Stimulated activated CD8-positive, alpha-beta memory T cell treated with anti-CD3 and anti-CD28 coated beads, Interleukin-2, amount 100 ng/mL, for 48 hours (primary cell): ENCODE measurements at places on chromosomes 3 and 15.
A peak's percentile ranks its signal among the peaks of the same experiment; 100 is the strongest.

- no peak for DNase-seq
Observed at GRCh38 chr15:71312731-71313460, 197.6 kb downstream of the THSD4 start.

- no peak for DNase-seq
Observed at GRCh38 chr3:58058361-58059263, 50.4 kb downstream of the FLNB start.

- no peak for DNase-seq
Observed at GRCh38 chr15:79094611-79095021, 4.0 kb upstream of the RASGRF1 start.

GRCh38 chr3:89104499-89104898, 2.9 kb upstream of the EPHA3 start:
- DNase-seq, result no peak

DNA sequence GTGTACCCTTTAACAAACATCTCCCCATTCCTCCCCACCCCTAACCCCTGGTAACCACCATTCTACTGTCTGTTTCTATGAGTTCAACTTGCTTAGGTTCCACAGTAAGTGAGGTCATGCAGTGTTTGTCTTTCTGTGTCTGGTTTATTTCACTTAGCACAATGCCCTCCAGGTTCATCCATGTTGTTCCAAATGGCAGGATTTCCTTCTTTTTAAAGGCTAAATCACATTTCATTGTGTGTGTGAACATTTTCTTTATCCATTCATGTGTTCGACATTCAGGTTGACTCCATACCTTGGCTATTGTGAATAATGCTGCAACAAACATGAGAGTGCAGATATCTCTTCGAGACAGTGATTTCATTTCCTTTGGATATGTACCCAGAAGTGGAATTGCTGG, 62.7 kb downstream of the TJP1 start:
- DNase-seq, result no peak

DNA sequence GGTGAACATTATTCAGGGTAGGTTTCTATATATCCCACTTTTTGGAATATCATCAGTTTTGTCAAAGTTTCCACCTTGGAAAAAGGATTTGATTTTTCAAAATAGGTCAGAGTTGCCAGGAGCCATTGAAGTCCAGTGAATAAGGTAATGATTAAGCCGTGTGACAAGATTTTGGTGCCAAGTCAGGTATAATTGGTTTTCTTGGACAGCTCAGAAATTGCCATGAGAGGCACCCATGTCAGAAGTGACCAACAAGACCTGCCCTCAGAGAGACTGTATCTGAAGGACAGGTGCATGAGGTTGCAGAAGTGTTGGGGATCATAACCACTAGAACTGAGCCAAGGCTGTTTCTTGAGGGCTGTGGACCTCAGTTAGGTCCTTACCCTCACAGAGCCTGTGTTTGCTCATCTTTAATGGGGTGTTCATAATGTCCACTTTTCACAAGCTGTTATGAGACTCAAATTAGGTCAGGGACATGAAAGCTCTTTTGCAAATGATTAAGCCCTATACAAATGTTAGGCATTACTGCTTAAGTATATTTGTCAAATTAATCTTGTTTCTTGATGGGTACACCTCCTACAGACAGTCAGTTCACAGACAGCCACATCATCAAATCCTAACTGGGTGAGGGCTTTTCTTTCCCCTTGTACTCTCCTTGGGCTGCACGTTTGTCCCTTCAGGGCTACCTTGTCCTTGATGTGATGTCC, 32.3 kb downstream of the CASR start:
- DNase-seq, result no peak

- no peak for DNase-seq
Observed at GRCh38 chr3:24062916-24063315, 117.8 kb downstream of the NR1D2 start.

DNA sequence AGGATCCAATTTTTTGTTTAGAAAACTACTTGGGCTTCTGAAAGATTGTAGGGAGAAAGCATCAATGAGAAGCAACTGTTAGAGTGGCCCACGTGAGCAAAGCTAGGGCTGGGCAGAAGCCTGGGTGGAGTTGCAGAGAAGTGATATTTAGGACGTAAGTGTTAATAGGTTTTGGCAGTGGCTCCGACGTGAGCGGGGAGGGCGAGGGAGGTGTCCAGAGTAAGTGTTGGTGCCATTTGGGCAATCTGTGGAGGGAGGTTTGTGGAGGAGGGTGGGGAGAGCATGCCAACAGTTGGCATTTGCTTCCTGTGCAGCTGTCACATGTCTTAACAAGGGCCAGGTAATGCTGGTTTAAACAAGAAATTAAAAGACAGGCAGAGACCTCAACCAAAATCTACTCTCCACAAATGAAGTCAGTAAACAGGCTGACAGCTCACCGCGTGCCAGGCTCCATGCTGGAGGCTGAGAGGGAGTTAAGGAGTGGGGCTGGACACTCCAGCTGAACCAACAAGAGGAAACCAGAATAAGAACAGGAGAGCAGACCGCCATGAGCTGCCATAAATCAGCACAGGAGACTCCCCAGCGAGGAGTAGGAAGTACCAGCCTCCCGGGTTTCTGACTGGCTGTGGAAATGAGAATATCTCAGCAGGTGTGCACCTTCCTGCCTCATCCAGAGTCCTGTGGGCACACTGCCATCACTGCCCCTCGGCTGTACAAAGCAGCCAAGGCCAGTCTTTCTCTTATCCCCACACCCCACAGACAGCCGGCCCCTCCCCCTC, 232.6 kb downstream of the ABHD5 start:
- no peak for DNase-seq

- DNase-seq, result no peak
Observed at GRCh38 chr15:63596676-63597037, 530 bp upstream of the FBXL22 start.

- DNase-seq, result no peak
Observed at GRCh38 chr3:191136347-191136746, 62.7 kb upstream of the OSTN start.

GRCh38 chr3:39067286-39067685, 15.5 kb downstream of the WDR48 start:
- no peak for DNase-seq

- no peak for DNase-seq
Observed at GRCh38 chr3:168604767-168605166, 509.0 kb upstream of the GOLIM4 start.

DNA sequence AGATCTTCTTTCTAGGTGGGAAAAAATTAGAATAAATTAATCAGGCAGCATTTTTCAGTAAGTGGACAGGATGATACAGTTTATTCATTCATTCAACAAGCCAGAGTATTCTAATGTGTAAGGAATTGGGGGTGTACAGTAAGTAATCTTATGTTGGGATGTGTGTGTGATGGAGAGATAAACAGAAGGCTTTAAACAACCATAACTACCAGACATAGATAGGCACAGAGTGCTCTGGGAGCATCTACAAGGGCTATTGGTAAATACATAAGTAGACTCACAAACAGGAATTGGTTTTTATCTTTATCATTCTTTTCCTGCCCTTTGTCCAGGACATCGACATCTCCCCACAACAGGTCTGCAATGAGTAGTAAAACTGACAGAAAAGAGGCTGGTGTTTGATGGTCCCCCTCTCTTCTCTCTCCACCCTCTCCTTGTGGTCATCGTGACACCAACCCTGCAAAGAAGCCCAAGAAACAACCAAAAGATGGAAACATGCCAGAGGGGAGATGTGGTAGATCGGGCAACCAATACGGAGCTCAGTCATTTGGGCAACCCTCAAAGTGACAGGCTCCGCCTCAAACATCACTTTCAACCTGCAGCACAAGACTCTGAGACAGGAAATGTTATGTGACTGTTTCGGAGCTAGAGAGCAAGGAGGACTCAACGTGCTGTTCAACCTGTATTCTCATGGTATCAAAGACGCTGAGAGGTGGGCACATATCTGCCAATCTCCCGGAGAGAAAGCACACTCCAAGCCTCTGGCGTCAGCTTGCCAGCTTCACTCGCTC, 28.7 kb upstream of the B3GNT5 start:
- DNase-seq, result no peak

- DNase-seq, result peak; percentile 6
Observed at GRCh38 chr3:194689493-194689944, 3.8 kb downstream of the FAM43A start.

DNA sequence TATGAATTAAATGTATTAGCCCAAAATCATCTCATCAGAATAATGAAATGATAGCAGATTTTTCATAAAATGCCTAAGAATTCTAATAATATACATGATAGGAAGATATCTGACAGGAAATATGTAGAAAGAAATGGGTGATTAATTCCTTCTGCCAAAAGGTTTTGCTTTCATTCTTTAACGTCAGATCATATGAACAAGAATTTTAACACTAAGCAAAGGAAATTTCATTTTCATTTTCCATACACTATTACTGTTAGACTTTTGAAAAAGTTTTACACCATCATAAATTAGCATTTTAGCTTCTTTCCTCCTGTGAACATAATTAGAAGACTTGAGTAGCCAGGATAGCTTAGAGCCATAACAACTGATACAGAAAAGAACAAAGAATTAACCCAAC, 1099.9 kb downstream of the NSUN3 start:
- no peak for DNase-seq

- DNase-seq, result no peak
Observed at GRCh38 chr3:179264449-179264848, 13.5 kb upstream of the KCNMB3 start.

DNA sequence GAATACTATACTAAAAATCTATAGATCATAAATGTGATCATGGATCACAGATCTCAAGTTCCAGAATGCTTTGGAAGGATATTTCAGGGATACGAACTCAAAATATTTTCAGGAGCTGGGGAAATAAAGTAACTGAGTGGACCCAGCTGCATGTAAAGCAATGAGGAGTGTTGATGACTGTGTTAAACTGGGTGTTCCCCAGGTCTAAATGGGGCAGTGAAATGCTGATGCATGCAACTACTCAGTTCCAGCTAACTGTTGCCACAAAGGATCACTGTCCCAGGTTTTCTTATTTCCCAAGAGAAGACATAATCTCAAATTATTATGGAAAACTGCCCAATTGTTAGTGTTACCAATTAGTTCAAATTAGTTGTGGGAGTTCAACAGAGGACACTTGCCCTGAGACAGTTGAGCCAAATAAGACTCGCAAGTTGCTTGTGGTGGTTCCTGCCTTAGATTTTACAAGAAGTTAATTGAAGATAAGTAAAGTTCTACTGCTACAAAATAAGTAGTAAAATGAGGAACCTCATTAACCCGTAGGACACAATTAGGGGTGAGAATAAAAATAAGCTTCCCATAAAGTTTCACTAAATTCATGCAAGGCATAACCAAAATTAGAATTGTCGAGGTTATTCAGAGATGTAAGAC, 66.3 kb upstream of the IL12A start:
- no peak for DNase-seq

DNA sequence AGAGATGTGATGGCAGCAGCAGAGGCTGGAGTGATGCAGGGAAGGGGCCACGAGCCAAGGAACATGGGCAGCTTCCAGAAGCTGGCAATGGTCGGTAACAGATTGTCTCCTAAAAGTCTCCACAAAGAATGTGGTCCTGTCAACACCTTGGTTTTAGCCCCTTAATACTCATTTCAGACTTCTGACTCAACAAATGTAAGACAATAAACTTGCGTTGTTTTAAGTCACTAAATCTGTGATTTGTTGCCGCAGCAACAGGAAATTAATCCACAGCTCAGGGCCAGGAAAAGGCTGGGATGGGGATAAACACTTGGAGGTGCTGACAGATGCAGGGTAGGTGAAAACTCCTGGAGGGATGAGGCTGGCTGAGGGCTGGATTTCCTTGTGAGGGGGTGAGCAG, 69.9 kb downstream of the OXNAD1 start:
- DNase-seq, result no peak

- no peak for DNase-seq
Observed at GRCh38 chr3:97821287-97821773, 481 bp upstream of the CRYBG3 start.

- DNase-seq, result no peak
Observed at GRCh38 chr3:150394606-150395005, 13.5 kb upstream of the TSC22D2 start.

GRCh38 chr3:52318186-52318816, 2.2 kb downstream of the DNAH1 start:
- no peak for DNase-seq

GRCh38 chr3:35335703-35336102, 303.6 kb upstream of the ARPP21 start:
- DNase-seq, result no peak

DNA sequence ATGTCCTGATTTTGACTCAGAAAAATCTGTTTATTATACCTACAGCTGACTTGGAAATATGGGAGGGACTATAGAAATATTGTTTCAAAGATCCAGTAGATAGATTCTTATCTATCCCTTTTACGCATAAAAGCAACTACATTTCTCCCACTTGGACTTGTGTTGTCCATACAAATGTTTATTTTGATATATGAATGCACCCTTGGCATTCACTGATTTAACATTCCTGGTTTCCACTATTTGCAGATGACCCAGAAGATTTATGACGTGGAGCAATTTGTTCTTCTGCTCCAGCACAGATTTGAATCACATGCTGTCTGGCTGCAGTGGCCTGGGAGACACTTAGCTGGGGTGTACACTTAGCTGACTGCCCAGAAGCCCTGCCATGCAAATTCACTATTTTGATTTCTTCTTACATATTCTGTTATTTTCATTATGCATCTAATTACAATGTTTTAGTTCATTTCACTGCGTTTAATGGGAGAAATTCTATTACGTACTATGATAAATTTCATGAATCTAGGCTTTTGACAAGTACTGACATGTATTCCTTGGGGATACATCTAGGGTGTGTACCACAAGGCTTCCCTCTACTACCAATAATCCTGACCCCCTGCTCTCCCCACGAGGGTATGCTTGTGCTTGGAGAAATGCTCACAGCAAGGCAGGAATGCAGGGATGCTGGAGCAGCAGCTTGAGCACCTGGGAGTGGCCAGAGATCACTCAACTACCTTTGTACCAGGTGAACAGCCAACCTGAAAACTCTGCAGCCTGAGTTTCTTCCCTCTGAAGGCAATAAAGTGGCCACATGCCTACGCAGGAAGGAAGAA, 223.6 kb upstream of the TBL1XR1 start:
- DNase-seq, result no peak

- DNase-seq, result no peak
Observed at GRCh38 chr3:101806491-101806890, 27.5 kb downstream of the NXPE3 start.

GRCh38 chr15:42375252-42375651, 16.0 kb downstream of the CAPN3 start:
- no peak for DNase-seq

DNA sequence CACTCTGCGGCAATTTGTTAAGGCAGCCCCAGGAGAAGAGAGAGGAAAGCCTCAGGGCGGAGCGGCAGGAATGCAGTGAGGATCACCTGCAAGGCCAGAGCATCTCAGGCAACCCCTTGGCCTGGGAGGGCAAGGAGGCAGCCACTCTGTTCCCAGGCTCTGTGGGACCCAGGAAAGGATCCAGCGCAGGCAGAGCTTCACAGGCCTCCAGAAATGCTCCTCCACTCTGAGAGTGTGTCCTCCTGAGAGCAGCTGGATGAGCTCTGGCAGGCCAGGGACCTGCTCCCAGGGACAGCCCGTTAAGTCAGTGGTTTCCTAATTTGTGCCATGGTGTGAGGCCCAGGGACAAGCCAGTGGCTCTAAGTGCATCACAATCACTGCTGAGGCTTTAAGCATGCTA, 35.2 kb downstream of the RAB6B start:
- DNase-seq, result no peak
